Activated T-helper 9 cell treated with anti-CD3 and anti-CD28 coated beads, Interleukin-2, amount 50 U/mL, for 16 hours (primary cell): ENCODE measurements at places on chromosomes 3 and 15.

- no peak for DNase-seq
Measured at GRCh38 chr3:111582120-111582474, 13.0 kb downstream of the ZBED2 start.

GRCh38 chr15:28109626-28110455 lies 10.7 kb upstream of the OCA2 start:
- no peak for DNase-seq

- DNase-seq, result no peak
Measured at GRCh38 chr3:181103605-181104004, 114.1 kb upstream of the DNAJC19 start.

- no peak for DNase-seq
Measured at GRCh38 chr3:152196782-152197181, 71.9 kb upstream of the MBNL1 start.

GRCh38 chr3:45647148-45647619 lies 42.0 kb upstream of the SACM1L start:
- no peak for DNase-seq

DNA sequence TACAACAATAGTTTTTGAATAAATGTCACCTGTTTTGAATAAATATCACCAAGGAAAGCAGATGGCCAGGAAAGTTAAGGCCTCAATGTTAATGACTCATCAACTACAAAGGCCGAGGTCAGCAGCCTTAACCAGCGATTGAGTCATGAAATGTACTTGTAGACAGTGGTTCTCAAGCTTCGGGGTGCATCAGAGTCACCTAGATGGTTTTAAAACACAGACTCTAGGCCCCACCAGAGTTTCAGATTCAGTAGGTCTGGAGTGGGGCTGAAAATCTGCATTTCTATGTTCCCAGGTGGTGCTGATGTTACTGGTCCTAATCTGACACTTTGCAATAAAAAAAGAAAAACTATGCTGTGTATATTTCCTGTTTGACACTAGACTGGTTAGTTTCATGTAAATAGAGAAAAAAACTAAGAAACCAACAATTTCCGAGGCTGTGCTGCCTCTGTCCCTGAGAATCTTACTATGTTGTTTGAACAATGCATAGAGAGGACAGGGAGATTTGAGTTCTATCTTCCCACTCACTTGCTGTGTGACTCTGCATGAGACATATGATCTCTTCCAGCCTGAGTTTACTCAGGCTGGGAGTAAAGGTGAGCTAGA lies 9.8 kb downstream of the RAB27A start:
- DNase-seq, result peak; percentile 36

GRCh38 chr15:90059208-90059985 lies 42.9 kb downstream of the IDH2 start:
- DNase-seq, result peak; percentile 61

- no peak for DNase-seq
Measured at GRCh38 chr3:175246234-175246633, 387.1 kb downstream of the NAALADL2 start.

DNA sequence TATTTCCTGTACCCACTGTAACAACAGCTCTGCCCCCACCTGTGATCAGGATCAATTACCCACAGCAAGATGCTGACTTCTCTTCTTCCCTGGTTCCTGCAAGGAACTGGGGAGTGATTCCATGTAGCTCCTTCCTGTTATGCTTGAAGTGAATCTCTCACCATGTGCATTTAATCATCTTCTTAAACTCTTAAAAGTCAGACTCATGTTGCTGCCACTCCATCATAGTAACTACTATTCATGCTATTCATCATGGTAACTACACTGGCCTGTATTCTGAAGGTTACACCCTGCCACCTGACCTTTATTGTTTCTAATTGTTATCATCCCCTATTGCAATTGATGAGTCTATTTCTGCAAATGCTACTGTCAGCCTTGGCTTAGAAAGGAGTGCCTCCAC lies 89.5 kb downstream of the SUCNR1 start:
- DNase-seq, result no peak

GRCh38 chr3:9947025-9947995 lies 4.9 kb downstream of the PRRT3 start:
- DNase-seq, result no peak

GRCh38 chr3:28495301-28495700 lies 146.7 kb upstream of the AZI2 start:
- no peak for DNase-seq

DNA sequence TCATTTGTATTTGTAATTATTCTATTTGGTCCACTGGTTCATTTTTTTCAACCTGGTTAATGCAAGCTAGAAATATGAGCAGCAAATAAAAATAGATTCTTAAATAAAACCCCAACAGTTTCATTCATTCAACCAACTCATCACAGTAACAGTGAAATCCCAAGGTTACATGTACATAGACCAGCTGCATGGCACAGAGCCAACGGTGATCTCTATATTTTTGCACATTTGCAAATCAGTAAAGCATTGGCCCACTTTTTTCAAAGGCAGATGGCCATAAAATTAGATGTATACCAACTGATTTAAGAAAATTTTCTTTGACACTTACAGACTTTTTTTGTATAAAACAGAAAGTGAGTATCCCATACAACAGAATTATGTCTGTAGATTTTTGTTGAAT lies 49.3 kb downstream of the STRIT1 start:
- no peak for DNase-seq

- no peak for DNase-seq
Measured at GRCh38 chr3:153284282-153284938, 122.4 kb downstream of the RAP2B start.

GRCh38 chr15:68304589-68305337 lies 27.2 kb downstream of the FEM1B start:
- DNase-seq, result no peak

DNA sequence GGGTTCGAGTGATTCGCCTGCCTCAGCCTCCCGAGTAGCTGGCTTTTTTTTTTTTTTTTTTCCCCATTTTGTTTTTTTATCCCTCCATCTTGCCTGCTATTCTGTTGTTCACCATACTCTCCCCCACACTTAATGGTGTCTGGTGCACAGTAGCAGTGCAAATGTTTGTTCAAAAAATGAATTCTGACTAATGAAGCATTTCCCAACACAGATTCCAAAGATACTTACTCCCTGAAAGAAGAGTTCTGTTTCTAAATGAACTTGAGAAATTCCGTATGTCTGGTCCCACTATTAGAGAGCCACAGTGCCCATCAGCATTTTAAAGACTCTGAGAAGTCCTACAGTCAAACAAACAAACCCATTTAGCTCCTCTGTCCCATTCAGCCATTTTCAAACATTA lies 9.5 kb downstream of the EDEM1 start:
- no peak for DNase-seq

DNA sequence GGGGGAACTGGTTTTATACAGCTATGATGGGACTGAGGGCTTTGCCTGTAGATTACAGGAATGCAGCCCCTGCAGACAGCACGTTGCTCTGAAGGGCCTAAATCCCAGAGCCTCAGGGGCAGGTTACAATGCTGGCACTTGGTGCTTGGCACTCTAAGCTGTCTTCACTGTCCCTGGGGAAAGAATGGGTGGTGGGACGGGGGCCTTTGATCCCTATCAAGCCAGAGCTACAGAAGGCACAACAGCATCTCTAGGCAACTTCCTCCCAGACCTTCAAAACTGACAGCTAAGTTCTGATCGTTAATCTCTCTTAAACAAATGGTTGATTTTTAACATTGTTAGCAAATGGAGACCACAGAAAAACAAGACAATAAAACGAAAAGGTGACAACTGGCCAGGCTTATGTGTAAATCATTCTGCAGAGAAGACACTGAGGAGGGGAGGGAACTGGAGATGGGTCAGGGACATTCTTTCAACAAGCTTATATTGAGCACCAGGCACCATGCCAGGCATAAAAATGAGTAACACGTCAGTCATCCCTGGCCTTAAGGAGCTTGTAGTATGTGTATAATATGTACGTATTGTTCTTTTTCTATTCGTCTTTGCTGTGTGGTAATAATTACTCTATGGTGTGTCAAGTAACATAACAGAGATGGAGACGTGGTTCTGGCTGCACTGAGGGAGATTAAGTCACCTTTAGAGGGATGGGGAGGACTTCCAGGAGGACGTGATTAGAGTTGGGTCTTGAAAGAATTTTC lies 49.1 kb downstream of the CA12 start:
- DNase-seq, result no peak

- no peak for DNase-seq
Measured at GRCh38 chr15:97061392-97061791, 730.9 kb downstream of the NR2F2 start.

GRCh38 chr3:161100994-161101393 lies 4.2 kb downstream of the B3GALNT1 start:
- DNase-seq, result no peak

DNA sequence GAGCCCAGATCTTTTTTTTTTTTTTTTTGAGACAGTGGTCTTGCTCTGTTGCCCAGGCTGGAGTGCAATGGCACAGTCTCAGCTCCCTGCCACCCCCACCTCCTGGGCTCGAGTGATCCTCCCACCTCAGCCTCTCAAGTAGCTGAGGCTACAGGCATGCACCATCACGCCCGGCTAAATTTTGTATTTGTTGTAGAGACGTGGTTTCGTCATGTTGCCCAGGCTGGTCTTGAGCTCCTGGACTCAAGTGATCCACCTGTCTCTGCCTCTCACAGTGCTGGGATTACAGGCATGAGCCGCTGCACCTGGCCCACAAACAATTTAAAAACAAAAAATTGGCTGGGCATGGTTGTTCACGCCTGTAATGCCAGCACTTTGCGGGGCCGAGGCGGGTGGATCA lies 22.6 kb upstream of the SLC6A6 start:
- no peak for DNase-seq

- no peak for DNase-seq
Measured at GRCh38 chr3:45088543-45089358, 57.4 kb downstream of the CDCP1 start.

DNA sequence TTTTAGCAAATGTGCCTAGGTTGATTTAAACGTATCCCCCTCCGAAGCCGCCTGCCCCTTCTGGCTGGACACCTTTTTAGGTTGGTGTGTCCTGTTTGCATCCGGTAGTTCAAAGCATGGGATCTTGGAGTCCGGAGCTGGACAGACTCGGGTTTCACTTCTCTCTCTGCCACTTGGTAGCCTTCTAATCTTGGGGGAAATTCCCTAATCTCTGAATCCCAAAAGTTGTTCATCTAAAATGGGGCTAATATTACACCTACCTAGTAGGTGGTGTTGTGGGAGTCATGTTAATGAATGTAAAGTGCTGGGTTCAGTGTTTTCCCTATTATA lies 760 bp downstream of the FANCI start:
- no peak for DNase-seq

- DNase-seq, result no peak
Measured at GRCh38 chr3:36362973-36363372, 17.3 kb upstream of the STAC start.

DNA sequence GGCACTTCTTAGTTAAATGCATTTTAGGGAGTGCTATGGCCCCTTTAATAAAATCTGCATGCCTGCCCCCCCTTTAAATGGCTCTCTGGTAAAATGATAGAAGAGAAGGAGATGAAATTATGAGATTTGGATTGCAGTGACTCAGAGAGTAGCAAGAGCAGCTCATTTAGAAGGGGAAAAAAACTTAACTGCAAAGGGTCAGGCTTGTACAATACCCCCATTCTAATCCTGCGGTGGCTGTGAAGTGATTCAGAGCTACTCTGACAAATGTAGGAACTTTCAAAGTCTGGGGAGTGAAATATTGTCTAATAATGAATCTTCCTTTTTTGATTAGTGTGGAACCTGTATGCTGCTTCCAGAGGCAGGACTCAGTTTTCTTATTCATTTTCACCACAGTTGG lies 44.1 kb upstream of the TBC1D23 start:
- DNase-seq, result no peak

GRCh38 chr15:33737687-33738601 lies 230.4 kb upstream of the CHRM5 start:
- no peak for DNase-seq

DNA sequence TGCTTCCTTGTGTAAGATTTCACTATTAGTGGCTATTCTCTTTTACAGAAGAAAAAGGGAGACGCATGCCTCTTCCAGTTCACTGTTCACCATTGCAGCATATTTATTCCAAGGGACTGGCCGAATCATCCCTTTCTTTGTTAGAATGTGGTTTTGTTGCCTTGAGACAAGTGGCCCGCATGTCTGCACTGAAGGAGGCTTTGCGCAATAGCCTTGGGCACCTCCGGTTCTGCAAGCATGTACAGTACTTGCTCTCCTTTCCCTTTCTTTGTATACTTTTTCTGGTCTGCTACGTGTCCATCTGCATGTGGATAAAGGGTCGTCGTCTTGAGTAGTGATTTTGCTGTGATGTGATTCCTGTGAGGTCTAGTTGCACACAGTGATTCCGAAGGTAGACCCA lies 43.0 kb downstream of the FLNB start:
- DNase-seq, result no peak

GRCh38 chr15:91936182-91936775 lies 82.8 kb downstream of the SLCO3A1 start:
- no peak for DNase-seq

GRCh38 chr3:130935761-130936492 lies 42.0 kb downstream of the ATP2C1 start:
- no peak for DNase-seq

DNA sequence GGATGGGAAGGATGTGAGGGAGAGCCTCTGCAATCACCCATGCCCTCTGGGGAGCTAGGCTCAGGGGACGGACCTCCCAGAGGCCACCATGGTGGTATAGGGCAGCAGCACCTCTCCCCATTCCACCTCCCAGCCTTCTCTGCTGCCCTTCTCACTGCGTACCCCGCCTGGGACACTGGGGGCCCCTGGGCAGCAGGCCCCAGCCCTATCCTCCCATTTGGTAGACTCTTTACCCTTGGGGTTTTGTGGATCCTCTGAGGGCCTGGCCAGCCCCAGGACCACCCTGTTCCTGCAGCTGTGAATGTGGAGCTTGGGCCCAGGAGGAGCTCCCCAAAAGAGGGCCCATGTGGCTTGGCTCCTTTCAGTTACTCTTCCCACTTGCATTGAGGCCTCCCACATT lies 131.9 kb downstream of the DNAJB8 start:
- no peak for DNase-seq

DNA sequence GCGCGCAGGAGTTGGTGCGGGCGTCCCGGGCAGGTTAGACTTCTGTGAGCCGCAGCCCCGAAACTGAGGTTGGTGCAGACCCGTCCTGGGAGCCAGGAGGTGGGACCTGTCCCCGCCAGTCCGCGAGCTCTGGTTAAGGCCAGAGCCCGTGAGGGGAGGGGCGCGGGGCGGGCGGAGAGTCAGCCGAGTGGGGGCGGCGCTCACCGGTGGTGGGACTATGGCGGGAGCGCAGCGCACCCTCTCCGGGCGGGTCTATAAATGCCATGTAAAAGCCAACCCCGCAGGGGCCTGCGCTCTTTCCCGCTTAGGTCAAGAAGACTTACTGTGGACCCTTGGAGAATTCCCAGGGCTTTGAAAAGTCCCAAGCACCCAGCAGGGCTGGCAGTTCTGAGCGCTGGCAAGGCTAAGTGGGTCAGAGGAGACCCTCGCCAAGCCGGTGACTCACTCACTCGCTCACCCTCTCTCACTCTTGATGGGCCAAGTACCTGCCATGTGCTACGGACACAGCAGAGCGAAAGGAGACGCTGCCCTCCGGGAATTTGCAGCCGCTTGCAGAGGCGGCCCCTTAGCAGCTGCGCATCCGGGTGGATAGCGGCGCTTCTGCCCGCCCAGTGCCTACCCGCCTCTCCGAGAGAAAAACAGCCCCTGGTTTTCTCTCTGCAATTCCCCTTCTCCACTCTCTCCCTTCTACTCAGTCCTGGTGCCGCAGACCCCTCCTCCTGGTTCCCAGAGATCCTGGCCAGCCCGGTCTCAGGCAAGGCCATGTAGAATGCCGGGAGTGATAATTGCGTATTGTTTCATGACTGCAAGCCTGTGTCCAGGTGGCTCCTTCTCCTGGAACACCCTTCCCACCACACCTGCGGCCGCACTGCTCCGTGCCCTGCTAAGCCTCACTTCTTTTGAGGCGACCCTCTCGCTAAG lies at the start of gene ALDH1L1:
ALDH1L1 (minus strand) TSS at position 110 of the 921 bp plus-strand sequence. CDS start 19,607 bp downstream, outside the sequence.
- no peak for DNase-seq

- no peak for DNase-seq
Measured at GRCh38 chr3:99126316-99126715, 224.8 kb upstream of the DCBLD2 start.
